Neural progenitor cell (in vitro differentiated cells): ENCODE measurements at places on chromosomes 4 and X.

- no peak for DNase-seq
These were observed 8.7 kb downstream of the ATP5ME start for GRCh38 chr4:665381-665750.

- DNase-seq: no peak
These were observed 75.1 kb upstream of the DDX3X start for GRCh38 chrX:41258871-41259270.

DNA sequence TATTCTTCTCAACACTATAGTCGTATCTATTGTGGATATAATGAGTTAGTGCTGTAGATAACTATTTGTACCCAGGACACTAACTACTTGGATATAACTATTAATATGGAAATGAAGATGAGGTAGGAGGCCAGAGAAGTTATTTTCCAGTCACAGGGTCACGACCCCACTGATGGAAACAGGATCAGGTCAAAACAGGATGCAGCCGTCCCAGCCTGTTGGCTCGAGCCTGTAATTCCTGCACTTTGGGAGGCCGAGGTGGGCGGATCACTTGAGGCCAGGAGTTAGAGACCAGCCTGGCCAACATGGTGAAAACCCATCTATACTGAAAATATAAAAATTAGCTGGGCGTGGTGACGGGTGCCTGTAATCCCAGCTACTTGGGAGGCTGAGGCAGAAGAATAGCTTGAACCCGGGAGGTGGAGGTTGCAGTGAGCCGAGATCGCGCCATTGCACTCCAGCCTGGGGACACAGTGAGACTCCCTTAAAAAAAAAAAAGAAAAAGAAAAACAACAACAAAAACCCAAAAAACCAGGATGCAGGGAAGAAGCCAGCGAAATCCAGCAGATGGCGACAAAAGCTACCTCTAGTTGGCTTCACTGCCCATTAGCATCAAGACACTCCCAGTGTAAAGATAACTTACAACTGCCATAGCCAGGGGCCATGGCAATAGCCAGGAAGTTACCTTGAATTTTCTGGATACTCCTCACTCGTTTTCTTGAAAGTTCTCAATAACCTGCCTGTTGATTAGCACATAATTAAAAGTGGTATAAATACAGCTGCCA is 37.9 kb upstream of the NKAP start:
- DNase-seq: peak; percentile 63

DNA sequence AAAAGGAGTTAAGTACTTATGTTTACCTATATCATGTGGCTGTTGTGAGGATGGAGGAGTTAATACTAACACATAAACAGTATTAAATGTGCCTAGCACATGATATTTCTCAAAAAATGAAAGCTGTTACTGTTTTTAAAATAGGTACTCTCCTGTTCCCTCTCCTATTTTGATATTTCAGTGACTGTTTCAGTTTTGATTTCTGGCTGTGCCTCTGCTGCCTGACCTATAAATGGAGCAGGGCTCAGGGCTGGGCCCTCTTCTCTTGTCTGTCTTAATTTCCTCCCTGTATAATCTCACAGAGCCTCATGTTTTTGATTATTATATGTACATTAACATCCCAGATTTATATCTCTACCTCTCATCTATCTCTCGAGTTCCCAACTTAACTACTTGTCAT is 93.3 kb downstream of the UGT8 start:
- no peak for DNase-seq

GRCh38 chr4:20393486-20394100 is 141.9 kb downstream of the SLIT2 start:
- no peak for DNase-seq
